AG20443 (cell line): ENCODE measurements at places on chromosomes 16 and 17.

GRCh38 chr16:47467501-47467900, 6.4 kb downstream of the PHKB start:
- no peak for DNase-seq

- no peak for DNase-seq
Observed at GRCh38 chr16:24141466-24141865, 114.7 kb upstream of the CACNG3 start.

DNA sequence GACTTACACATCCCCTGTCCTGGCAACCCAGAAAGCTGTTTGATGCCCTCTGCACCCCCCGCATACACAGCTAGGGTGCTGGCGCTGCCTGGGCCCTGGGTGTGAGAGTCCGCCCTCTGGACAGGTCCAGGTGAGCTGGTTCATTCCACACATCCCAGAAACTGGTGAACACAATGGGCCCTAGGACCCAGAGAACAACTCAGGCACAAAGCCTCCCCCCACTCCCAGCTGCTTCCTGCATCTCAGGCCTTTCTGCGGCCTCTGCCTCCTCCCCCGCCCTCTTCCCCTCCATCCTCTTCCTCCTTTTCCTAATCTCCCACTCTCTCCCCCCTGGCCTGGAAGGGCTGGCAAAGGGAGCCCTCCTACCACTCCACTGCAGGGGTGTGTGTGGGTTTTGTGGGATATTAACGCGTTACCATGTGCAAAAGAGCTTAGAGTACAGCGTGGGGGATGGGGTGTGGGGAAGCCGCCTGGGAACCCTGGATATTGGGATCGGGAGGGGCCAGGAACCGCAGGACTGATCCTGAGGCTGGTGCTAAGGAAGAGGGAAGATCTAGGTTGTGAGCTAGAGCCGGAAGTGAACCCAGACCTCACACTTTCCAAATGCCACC, 1.6 kb upstream of the PPP1R9B start:
- peak; percentile 82 for DNase-seq

DNA sequence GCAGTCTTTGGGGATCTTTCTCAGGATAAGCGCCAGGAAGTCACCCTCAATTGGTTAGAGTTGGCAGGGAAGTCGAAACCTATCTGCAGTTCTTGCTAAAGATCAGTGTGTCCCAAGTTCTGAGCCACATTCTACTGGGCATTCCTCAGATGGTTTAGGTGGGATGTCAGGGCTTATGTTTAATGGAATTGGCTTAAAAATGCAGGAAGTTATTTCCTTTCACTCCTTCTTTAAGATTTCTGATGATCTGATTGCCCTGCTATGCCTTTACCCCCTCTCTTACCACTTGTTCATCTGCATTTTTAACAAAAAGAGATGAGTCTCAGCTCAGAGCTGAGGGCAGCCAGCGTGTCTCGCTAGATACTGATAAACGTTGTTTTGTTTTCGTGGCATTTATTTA, 30.8 kb downstream of the FOXL1 start:
- peak; percentile 88 for DNase-seq
